DMS 273 treated with DMSO at 0.1 percent for 48 hours (cell line): ENCODE measurements at places on chromosomes 3 and 15.

DNA sequence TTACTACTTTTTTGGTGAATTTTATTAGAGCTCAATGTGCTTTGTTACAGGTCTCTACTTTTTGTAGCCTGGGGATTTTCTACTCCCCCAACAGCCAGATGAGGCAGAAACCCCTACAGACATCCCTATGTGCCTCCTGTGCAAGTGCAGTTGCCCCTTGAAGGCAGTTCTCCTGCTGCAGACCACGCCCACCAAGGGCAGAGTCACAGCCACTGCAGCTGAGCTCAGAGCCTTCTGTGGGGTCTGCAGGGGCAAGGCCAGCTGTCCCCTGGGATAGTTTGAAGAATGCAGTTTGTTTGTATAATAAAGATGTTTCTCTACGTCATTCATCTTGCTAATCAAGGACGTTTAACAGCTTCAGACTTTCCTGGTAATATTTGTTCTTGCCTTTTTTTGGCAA, 76.8 kb downstream of the NPAP1 start:
- no peak for DNase-seq

DNA sequence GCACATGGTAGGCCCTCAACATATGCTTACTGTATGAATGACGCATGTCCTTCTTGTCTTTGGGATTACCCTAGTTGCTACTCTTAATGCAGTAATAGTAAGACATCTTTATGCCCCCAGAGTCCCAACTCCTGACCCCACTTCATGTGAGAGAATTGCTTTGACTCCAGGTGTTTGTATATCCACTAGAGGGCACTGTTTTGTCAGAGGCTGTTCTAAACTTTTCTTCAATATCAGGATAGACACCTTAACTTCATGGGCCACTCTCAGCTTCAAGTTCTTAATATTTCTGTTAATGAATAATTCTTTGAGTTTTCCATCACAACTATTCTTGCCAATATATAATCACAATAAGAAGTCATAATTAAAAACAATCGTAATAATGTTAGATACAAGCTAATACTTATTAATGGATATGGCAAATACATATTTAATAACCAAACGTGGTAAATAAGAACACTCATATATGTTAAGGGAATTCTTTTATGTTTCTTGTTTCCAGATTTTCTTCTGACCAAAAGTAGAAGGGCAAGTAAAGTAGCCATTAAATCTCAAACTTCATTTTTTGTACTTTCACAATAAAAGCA, 337.2 kb upstream of the DNAJC19 start:
- DNase-seq = peak; percentile 20

DNA sequence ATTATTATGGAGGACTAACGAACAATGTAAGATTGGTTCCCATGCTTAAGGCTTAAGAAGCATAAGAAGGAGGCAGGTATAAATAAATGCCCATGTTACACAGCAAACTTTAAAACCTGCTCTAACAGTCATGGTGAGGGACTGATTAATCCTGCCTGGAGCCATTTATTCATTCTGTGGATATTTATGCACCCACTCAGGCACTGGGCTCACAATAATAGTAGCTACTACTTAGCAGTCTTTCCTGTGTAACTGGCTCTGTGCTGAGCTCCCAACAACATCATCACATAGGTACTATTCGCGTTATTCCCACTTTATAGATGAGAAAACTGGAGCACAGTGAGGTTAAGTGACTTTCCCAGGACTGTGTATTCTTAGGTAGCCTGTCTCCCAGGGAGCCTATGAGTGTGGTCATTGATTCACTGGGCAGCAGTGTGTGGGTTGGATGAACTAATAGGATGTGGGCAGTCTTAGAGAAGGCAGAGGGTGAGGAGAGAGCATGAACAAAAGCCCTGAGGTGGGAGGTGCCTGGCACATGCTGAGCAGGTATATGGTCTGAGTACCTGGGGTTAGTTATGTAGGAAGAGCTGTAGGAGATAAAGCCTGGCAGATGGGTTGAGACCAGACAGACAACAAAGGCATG, 44.1 kb upstream of the UMPS start:
- DNase-seq = no peak

- no peak for DNase-seq
Measured at GRCh38 chr15:66798426-66799061, 96.5 kb downstream of the SMAD6 start.

DNA sequence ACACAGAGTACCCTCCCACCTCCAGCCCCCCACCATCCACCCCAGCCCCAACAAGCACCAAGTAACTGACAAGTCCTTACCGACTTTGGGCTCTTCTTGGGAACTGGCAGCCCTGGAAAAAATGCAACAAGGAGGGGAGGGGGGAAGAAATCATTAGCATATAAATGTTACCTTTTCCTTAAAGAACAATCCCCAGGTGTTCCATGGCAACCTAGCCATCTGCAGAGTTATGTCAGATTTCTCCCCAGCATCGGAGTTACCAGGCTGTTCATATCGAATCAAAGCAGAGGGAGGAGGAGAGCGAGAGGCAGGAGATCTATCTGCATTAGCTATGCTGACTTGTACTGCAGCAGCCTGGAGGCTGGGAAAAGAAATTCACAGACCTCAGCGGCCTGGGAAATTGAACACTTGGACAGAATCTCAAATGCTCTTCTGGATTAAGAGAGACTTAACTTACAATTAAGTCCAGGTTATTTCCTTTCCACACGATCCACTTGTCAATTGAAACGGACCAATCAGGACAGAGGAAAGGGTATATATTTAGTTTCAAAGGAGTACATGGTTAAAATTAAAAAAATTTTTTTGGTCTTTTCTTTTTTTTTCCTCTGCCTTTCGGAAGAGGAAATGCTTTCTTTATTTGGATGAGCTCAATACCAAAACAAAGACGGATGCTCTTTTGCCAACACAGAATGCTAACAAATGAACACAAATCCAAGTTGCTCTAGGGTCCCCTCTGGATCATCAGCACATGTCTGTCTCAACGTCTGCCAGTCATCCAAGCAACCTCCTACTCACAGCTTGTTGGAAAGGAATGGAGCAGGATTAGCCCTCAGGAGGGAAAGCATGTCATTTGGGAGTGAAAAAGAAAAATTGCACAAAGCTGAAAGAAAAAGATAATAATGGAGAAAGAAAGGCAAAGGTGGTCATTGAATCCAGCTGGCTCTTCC, 637.1 kb downstream of the MAGI1 start:
- DNase-seq = no peak

DNA sequence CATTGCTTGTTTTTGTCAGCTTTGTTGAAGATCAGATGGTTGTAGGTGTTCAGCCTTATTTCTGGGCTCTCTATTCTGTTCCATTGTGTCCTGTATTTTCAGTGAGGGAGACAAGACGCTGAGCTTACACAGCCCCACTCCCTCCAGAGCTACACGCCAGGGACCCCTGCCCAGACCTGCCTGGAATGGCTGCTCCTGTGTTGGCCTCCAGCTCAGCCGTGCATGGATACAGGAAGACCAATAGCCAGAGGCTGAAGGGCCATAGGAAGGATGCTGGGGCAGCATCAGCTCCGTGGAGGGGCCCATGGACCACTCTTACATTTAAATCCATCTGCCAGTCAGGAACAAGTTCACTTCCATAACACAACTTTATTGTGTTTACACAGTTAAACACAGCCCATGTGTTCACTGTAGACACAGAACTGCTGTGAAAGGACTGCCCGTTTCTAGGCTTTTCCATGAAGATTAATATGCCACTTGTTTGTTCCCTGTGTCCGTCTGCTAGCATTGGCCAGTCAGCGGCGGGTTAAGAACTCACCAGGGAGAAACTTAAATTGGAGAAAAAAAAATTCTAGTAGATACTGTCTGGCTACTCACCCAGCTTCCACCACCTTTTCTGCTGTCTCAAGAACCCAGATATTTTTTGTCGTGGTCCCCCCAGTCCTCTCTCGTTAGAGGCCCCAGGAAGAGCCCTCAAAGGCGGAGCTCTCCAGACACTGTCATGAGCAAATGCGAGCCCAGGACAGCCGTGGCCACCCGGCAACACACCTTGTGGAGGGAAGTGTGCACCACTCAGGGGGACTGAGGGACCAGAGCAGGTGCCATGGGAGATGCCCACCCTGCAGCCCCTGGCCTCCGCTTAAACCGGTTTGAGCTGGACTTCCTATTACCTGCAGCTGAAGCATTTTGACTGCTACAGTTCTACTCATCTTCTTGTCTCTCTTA, 142.3 kb upstream of the MEF2A start:
- no peak for DNase-seq

DNA sequence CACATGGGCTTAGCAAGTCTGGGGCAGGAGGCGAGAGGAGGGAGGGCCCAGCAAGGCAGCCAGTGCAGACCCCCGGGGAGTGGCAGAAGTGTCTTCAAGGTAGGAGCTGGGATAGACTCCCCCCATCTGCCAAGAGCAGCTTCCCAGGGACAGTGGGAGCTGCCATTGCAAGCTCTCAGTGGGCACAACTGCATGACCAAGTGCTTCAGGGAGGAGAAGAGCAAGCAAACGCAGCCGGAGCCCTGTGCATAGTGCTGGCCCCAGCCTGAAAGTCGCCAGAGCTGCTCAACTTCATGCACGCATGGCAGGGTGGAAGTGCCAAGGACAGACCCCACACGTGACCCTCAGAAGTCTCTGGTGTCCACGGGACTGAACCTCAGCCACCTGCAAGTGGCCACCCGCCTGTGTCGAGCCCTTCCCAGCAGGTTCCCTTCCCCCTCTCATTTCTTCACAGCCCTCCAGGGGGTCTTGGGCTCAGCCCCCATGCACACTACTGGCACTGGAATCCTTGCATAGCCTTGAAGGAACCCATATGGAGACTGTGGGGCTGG, 89.4 kb downstream of the PLXNA1 start:
- DNase-seq = no peak

GRCh38 chr3:16824081-16824696, 60.6 kb upstream of the PLCL2 start:
- no peak for DNase-seq

DNA sequence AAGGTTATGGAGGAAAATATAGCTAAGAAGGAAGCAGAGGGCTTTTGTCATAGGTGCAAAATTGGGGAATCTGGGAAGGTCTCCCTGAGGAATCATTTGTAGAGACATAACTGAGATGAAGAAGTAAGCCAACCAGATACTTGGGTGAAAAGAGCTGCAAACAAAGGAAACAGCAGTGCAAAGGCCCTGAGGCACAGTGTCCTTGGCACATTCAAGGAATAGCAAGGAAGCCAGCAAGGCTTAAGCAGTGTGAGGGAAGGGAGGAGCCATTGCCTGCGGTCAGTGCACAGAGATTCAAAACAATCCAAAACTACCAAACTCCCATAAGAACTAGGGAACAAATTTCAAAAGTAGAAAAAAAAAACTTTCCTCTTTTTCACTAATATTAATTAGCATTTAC, 88.3 kb downstream of the WDR49 start:
- no peak for DNase-seq

DNA sequence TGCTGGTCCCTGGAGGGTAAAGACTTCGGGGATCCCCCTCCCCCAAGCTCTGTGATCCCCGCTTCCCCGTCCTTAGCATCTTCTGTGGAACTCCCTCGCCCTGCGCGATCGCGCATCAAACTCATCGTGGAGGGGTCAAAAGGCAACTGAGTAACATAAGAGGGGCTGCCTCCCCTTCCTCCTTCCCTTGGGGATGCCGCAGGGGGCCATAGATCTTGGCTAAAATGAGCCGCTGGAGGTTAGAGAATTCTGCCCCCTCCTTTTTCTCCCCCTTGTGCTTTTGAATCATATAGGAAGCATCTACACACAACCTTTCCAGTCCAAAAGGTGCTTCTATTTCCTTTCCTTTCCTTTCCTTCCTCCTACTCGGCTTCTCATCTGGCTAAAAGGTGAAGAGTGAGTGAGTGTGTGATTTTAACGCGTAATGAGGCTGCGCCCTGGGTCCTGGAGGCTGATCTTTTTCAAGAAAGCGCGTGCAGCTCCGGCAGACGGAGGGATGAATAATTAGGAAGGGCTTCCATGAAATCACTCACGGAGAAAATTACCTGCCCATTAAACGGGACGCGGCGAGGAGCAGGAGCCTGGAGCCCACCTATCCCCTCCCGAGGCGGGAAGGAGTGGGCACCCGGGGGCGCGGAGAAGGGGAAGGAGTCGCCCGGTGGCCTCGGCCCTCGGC, 831 bp upstream of the ROBO2 start:
- DNase-seq = peak; percentile 56

- DNase-seq = no peak
Measured at GRCh38 chr3:142628801-142629200, 32.6 kb downstream of the PLS1 start.

GRCh38 chr15:44790656-44791055, 54.3 kb downstream of the TRIM69 start:
- no peak for DNase-seq

DNA sequence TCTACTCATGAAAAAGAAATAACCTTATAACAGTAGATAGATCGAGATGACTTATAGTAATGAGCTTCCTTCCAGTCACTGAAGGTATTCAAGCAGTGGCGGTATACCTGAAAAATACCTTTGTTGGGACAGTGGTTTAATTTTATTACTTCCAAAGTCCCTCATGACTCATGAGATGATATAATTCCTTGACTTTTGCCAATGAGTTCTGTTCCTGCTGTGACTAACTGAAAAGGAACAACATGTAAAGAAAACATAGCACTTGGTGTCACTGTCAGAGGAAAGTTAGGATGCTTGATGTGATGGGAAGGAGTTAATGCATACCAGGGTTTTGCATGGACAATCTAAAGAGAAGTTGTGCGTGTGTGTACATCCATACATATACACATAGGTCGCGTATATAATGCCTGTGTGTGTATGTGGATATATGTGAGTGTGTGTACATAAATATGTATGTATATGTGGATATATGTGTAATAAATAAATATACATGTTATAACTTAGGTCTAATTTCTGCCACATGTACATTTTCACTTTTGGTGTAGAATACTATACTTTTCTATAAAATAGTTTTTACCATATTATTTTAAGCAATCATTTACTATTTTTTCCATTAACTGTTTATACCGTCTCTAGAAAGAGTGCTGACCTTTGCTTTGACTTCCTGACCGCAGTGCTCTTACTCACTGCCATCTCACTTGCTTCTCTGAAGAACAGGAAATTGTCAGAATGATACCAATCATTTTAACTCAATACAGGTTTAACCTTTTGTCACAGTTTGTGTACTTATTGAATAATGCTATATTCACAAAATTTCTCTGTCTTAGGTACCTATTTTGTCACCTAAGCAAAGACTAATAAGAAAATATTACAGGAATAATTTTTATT, 12.6 kb upstream of the PAK2 start:
- no peak for DNase-seq

GRCh38 chr3:193680220-193680619, 87.2 kb downstream of the OPA1 start:
- no peak for DNase-seq

DNA sequence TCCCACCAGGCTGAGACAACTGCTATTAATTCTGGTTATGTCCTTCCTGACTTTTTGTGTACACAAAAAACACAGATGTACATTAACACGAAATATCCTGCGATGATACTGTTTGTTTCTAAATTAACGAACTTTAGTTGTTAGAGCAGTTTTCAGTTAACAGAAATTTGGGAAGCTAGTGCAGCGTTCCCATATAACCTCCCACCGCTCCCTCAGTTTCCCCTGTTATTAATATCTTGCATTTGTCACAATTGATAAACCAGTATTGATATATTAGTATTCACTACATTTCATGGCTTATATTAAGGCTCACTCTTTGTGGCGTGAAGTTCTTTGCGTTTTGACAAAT, 45.3 kb upstream of the RNU6-1 start:
- no peak for DNase-seq
